ENCODE measurements at places on chromosomes 2 and 18.

DNA sequence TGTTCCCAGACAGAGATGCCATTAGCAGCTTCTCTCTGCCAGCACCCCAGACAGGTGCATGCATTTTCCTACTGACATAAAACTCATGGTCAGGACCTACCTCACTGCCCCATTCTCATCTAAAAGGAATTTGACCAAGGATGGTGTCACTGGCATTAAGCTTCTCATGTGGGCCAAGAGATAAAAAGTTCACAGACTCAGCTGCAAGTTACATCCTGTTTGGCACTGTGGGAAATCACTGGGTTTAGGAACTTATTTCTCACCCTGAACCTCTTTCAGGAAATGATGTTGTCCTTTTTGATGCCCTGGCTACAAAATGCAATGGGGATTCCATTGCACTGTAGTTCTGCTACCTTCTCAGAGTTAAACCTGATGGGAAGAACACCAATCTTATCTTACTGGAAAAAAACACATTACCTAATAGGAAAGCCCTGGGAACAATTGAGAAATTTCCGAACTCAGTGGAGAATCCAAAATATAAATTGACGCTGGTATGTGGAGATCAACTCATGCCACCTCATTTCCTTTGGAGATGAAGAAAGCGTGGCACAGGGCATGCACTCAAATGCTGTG is 252.1 kb upstream of the COPS8 start:
- no peak for DNase-seq

GRCh38 chr2:2642906-2643890 is 312.1 kb upstream of the MYT1L start:
- no peak for DNase-seq

DNA sequence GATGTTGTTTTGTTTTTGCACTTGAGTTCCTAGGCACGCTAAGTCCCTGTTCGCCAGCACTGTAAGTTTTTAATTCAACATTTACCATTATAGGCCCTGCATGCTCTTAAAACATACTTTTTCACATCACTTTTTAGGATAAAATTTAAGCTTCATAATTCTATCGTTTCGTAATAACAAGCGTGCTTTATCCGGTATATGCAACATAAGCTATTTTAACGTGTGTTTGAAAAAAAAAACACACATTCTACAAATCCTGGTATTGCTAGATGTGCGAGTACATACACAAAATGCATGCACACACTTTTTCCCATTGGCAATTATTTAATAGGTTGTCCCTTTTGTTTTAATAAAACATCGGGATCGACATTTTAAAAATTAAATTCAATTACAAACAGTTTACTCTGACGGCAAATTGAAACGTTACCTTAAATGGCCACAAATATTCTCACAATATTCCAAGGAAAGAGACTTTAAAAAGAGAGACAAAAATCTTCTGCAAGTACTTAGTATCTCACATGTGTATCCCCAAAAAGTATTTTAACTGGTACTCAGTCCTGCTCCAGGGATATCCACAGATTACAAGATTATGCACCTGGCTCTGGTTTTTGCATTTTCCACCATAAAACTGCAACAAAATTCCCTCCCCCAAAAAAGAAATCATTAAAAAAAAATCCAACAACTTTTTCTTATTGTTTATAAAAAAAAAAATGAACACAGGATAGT is 1.0 kb upstream of the TCF4 start:
- DNase-seq, result no peak

- DNase-seq, result peak; percentile 80
Observed at GRCh38 chr2:64646007-64646880, 7.5 kb downstream of the SERTAD2 start.

DNA sequence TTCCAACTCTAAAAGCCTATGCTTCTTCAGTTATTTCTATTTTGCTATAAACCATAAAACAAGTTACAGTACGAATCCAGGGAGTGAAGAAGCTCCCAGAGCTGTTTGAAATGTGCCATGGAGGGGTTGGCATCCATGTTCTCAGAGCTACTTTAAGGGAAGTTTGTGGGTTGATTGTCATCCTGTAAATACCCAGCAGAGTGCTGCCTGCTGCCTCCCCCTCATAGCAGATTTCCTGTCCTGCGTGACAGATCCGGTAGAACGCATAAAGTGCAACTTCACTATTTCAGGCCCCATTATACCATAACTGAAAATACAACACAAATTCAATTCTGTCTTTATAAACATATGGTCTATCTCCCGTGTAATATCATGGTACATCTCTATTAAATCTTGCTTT is 114.4 kb downstream of the CTNNA2 start:
- DNase-seq, result no peak

DNA sequence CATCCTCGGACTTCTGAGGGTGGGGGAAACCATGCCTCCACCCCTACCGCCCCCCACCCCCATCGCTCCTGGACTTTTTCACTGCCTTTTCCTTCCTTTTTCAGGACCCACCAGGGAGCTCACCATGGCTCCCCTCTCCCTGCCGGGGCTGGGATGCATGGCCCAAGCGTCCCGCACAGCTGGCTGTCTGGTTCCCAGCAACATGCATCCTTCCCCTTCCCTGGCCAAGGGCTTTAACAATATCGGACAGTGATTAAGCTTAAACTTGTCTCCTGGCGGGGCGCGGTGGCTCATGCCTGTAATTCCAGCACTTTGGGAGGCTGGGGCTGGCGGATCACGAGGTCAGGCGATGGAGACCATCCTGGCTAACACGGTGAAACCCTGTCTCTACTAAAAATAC is 44.1 kb downstream of the MRO start:
- no peak for DNase-seq

- DNase-seq, result no peak
Observed at GRCh38 chr18:63164396-63164795, 155.2 kb downstream of the BCL2 start.

DNA sequence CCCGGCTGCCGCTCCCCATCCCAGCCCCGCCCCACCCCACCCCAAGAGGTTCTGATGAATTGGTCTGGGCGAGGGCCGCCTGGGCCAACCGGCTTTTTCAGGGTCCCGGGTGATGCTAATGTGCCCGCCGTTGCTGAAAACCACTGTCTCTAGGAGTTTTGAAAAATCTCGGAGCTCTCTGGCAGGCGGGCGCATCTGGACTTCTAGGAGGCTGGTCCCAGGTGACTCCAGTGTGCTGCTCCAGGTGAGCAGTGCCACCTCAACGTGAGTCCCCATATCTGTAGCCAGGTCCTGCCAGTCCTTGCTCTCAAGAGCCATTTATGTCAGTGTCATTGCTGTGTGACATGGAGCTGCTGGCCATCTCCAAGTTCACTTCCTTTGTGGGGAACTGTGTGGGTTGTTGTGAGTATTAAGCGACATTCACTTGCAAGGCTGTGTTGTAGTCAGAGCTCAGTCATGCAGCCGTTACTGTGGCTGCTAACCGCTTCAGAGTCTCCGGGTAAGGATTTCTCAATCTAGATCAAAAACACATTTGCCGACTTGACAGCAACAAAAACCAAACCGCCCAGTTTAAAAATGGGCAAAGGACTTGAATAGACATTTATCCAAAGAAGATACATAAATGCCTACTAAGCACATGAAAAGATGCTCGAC is at the start of gene RFX8:
Gene RFX8, minus strand, starts transcription at position 382 of the 654 bp plus-strand sequence. CDS start 8,264 bp downstream, outside the sequence.
- DNase-seq, result peak; percentile 24

DNA sequence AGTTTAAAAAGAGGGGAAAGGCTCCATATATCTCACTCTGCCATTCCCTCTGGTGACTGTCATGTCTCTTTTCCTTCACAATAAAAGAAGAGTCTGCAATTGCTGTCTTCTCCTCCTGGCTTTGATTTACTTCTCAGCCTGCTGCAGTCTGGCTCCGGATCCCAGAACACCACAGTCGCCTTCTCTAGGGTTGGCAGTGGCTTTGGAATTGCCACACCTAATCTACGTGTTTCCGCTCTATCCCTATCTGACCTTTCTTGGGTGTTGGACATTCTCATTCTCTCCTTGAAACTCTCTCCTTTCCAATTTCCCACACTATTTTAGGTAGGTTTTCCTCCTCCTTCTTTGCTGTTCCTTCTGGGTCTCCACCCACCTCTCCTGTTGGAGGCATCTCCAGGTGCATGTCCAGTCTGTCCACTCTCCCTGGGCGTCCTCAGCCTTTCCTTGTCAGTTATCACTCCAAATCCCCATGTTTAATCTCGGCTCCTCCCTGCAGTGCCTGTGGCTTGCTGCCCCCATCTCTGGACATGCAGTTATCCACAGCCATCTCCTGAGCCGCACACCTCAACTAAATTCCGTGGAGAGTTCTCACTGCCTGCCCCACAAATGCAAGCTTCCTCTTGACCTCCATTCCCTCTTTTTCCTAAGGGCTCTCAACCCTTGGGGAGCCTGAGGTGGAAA is 112.8 kb downstream of the KCTD1 start:
- no peak for DNase-seq

- no peak for DNase-seq
Observed at GRCh38 chr2:62741954-62742722, 36.6 kb downstream of the EHBP1 start.

DNA sequence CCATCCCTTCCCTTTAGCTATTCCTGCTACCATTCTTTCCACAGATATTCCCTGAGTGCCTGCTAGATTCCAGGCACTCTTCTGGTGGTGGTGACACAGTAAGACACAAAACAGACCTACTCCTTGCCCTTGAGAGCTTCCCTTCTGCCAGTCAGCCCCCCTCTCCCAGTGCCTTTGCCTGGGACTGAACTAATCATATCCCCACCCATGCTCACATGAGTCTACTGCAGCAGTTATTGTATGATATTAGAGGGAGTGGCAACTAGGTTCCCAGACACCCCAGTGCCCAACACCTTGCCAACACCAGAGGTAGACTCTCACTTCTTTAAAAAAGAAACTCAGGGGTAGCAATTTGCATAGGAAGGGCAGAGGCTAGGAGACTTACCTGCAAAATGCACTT is 7.2 kb upstream of the LBH start:
- no peak for DNase-seq

DNA sequence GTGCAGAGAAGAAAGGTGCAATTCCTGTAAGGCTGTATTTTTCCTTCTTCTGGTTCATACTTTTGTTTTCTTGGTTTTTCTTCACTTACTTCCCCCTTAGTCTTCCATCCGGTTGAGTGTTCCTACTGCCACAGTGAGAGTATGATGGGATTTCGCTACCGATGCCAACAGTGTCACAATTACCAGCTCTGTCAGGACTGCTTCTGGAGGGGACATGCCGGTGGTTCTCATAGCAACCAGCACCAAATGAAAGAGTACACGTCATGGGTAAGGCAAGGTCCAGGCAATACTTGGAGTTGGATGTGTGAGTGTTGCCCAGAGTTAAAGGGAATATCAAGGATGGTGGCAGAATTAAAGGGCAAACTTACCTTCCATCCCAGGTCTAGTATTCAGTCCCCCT is 108.0 kb downstream of the DTNA start:
- DNase-seq, result no peak

DNA sequence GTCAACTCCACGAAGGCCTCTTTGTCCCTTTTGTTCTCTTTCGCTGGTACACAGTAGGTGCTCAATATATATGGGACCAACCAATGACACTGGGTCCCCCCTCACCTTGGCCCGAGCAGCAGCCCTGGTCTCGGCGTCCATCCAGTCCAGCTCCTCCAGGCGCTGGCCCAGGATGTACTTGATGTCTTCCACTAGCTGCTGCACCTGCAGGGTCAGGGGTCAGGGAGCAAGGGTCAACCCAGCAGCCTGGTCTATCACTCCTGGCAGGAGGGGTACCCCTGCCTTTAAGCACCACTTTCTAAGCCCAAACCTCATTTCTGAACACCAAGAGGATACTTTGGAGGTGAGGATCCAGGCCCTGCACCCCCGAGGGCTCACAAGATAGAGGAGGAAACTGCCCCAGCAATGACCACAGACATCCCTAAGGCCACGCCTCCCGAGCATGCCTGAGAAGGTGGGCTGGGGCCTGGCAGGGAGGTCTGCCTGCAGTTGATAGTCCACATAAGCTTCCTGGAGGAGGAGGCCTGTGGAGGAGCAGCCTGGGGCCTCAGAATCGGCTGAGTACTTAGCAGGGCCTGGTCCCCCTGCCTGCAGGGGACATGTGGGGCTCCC is 4.2 kb downstream of the ECEL1 start:
- no peak for DNase-seq

- DNase-seq, result no peak
Observed at GRCh38 chr2:123434546-123435395, 590.3 kb upstream of the CNTNAP5 start.

DNA sequence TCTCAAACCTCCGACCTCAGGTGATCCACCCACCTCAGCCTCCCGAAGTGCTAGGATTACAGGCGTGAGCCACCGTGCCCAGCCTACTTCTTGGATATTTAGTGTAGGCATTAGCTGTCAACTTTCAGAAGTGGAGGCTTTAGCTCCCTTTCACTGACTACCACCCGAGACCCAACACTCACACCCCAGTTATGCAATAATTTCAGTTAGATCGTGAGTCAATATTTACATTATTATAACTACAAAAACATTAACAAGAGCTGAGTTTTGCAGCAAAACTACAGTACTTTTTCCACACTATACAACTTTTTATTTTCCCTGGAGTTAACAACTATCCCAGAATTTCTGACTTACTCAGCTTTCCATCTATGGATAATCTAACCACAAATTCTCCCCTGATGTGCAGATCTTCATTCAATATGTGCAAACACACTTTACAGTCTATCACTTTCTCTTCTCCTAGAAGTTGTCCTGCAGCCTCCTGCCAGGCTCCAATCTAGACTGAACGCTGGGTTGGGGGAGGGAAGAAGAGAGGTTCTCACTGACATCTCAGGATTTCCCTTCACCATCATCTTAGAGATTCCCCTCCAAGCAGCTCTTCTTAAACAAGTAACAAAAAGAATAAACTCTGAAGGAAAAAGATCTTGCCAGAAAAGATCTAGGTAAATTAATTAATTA is 10.1 kb downstream of the TBC1D8 start:
- no peak for DNase-seq

- DNase-seq, result no peak
Observed at GRCh38 chr2:84187258-84187657, 271.8 kb downstream of the SUCLG1 start.

- no peak for DNase-seq
Observed at GRCh38 chr18:23353459-23353858, 99.6 kb upstream of the RIOK3 start.

DNA sequence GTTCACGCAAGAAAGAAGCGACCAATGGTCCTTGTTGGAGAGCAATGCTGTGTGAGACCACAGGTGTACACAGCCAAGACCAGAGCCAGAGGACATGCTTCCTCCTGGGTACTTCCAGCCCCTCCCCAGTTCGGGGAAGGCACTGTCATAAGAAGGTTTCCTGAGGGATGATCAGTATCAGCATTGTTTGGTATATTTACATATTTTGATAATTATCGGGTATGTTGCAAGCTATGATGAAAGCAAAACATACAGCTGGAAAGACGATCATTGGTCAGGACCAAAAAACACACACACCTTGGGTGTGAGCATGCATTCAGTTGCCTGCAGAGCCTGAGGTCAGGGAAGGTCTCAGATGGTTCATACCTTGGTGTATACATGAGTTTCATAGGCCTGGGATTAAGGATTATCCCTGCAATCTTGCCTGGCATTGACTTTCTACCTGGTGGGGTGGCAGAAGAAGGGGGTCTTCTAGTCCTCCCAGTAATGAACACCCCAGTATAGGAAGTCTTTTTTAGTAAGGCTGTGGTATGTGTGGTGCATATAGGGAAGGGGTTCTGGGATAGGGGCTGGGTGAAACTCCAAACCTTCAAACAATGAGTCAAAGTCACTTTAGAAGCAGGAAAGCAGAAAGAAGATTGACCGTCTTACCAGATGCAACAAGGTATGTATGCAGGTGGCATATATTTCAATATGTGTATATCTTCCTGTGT is 2.9 kb downstream of the SERPINB2 start:
- no peak for DNase-seq
